ENCODE measurements at places on chromosomes 16 and 17. TPM values are rescaled to one million over a fixed set of nuclear protein-coding genes. Genes with fewer than 3 reads are reported as not detected.

The PYCARD gene
- 43.1 TPM for total RNA-seq

The NATD1 gene
- 7.3 TPM for total RNA-seq

The OR4D2 gene
- total RNA-seq = not detected

The CACNA1H gene
- total RNA-seq = 1.1 TPM

The MT4 gene
- total RNA-seq = not detected

The CDH11 gene
- 258 TPM for total RNA-seq

The ZNF750 gene
- not detected for total RNA-seq

The CACNG5 gene
- not detected for total RNA-seq

The GPRC5B gene
- total RNA-seq = 51.2 TPM

The CACNG3 gene
- not detected for total RNA-seq

The HBA1 gene
- not detected for total RNA-seq

The KRTAP4-1 gene
- not detected for total RNA-seq

The IFI35 gene
- 44.4 TPM for total RNA-seq

The HOXB1 gene
- not detected for total RNA-seq

The KPNB1 gene
- total RNA-seq = 263 TPM

The PCGF2 gene
- 2.9 TPM for total RNA-seq

Measured in cardiac atrium fibroblast (primary cell).